ENCODE measurements at places on chromosomes 11 and 22. TPM values are rescaled to one million over a fixed set of nuclear protein-coding genes. Genes with fewer than 3 reads are reported as not detected.

PANX3 gene
- not detected for total RNA-seq

DDX25 gene
- total RNA-seq, result 0.29 TPM

DNA sequence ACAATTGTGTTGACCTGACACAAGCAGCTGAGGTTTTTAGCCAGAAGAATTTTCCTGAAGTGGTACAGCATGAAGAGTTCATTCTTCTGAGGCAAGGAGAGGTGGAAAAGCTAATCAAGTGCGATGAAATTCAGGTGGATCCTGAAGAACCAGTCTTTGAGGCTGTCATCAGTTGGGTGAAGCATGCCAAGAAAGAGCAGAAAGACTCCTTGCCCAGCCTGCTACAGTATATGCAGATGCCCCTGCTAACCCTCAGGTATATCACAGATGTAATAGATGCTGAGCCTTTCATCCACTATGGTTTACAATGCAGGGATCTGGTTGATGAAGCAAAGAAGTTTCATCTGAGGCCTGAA is 12.9 kb upstream of the SCARF2 start:
- no peak for DNase-seq

CLTCL1 gene
- 27.0 TPM for total RNA-seq

DNA sequence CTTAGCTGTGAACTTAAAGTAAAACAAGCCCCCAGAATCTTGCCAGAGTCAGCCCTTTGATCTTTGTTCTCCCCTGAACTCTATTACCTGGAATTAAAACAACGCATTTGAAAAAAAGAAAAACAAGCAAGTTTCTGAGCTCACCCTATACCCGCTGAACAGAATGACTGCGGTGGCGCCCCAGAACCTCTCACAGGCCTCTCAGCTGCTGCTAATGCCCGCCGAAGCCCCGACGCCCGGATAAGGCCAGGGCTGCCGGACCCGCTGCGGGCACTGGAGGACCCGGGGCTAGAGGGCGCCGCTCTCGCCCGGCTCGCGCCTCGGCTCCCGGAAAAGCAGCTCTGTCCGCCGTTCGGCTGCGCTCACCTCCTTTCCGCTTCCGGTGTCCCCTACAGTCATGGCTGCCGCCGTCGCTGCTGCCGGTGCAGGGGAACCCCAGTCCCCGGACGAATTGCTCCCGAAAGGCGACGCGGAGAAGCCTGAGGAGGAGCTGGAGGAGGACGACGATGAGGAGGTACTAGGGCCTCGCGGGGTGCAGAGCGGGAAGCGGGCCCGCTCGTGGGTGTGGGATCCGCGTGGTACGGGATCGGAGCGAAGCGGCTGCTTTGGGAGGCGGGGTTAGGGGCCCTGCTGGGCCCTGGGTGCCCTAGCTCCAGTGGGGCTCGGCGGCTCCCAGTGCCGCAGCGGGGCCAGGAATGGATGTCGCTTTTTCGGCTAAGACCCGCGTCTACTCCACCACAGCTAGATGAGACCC is at the start of gene TOMM22:
Gene TOMM22, plus strand, starts transcription at position 376 of the 754 bp plus-strand sequence. Its CDS starts 22 bp downstream, at position 398.
- DNase-seq, result peak; percentile 85

GRCh38 chr11:126431401-126432064 is 76.0 kb downstream of the ST3GAL4 start:
- no peak for DNase-seq

GRCh38 chr11:72673284-72673942 is 809 bp downstream of the PDE2A start:
- no peak for DNase-seq

- DNase-seq, result no peak
Measured at GRCh38 chr22:30380011-30380410, 7.2 kb downstream of the RNF215 start.

DNA sequence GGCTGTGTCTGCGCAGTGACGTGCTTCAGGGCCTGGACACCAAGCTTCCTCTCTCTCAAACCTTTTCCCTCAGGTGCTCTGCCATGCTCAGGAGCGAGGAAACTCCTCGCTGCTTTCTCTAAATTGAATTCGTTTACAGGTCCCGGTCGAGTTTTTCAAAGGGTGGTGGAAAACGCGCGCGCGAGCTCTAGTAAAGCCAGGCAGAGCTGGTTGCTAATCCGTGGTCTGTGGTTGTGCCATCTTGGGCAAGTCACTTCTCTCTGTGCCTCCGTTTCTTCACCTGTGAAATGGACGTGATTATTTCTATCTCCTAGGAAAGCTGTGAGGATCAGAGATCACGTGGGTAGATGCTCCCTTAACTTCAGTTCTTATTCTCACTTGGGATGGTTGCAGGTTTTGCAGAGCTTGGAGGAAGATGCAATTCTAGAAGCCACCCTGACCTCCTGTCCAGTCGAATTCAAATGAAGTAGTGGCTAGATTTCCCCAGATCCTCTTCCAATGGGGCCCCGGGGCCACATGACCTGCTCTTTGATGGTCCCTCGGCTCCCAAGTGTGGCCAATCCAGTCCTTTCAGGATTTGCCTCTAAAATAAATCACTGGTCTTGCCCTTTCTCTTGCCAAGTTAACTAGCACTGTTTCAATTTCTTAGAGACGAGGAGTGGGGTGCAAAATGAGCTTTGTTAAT is 10.5 kb upstream of the ALX4 start:
- DNase-seq, result no peak

DNA sequence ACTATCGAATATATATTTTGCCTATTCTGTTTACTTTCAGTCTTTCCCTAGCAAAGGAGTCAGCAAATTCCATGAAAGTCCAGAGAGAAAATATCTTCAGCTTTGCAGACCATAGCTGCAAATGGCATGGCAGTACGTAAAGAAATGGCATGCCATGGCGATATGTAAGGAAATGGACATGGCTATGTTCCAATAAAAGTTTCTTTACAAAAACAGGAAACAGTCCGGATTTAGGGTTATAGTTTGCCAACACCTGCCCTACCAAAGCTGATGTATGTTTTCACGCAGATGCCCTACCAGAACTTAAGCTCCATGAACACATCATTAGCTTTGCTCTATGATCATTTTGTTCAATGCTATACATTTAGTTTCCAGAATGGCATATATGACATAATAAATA is 19.5 kb downstream of the KIAA0930 start:
- DNase-seq, result no peak

GAS2L1 gene
- total RNA-seq, result 12.2 TPM

GUCY1A2 gene
- total RNA-seq, result 4.9 TPM

- no peak for DNase-seq
Measured at GRCh38 chr22:47377926-47378560, 615.6 kb downstream of the TBC1D22A start.
